ENCODE measurements at places on chromosomes 4 and X.

DNA sequence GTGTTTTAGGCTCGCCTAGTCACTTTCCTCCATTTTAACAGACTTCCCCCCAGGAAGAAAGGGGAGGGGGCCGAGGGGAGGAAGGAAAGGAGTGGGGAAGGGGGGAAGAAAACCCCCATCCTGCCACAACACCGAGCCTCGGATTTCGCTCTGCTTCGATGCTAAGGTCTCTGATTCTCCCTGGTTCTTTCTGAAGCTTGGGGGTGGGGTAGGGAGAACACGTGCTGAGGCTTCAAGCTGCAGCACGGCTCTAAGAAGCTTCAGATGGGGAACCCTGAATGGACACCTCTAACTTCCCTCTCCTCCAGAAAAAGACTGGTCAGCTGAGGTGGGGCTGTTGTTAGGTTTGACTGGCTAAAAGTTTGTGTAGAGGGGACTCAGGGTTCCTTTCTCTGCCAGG is 61.8 kb downstream of the RHOH start:
- no peak for DNase-seq

DNA sequence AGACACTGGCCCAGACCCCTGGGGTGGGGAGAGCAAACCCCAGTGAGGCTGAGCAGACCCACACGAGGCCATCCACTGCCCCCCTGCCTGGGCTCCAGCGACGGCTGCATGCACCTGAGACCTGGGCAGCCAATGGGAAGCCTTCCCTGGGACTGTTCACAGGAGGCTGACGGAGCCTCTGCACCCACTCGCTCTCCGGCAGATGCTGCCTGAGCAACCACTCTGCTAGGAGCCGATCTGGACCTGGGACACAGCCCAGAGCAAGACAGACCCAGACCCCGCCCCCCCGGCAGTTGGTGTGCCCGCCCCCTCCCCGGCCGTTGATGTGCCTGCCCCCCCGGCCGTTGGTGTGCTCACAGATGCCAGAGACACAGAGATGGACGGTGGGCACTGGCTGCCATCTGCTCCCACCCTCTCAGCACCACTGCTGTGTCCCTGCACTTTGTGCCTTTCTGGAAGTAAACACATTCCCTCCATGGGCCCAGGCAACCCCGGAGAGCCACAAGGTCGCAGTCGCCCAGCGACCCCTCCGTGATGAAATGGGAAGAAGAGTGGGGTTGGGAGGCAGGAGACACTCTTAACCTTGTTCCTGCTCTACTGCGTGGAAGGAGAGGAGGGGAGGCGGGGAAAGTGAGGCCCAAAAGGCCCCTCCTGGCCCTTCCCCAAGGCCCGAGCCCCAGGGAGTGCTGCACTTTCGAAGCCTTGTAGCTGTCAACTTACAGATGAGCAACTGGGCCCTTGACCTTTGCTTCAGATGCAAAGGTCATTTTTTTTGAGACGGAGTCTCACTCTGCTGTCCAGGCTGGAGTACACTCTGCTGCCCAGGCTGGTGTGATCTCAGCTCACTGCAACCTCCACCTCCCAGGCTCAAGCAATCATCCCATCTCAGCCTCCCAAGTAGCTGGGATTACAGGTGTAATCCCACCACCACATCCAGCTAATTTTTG is 62.0 kb downstream of the ZFYVE28 start:
- no peak for DNase-seq

DNA sequence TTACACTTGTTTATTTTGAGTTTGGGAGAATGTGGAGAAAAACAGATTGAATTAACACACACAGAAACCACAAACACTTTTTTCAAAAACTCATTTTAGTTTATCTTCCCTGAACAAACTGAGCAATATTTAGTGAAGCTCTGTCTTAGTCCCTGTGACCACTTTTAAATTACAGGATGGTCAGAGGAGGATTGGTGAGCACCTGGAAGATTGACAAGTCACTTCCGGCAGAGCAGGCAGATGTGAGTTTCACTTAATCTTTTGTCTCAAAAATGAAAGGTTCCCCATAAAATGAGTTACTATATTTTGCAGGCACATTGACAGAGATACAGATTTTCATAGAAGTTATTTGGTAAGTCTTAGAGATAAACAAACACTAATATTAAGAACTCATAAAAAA is 970.1 kb downstream of the ADGRL3 start:
- DNase-seq = no peak

DNA sequence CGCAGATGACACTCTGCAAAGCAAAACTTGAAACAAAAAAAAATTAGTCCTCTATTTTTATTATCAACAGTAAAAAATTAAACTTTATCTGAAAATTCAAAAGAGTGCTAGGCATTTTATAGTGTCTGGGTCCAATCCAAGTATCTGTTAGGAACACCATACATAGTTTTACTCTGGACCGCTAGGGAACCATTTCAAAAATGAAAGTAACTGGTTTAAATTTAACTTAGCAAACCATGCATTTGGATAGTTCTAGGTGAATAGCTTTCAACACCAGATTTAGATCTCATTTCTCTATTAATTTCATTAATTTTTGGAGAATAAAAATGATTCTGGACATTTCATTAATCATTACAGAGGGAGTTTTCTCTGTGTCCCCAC is 1.2 kb downstream of the KLKB1 start:
- DNase-seq = no peak

GRCh38 chr4:145481164-145481941 is at the start of gene SMAD1:
Gene SMAD1, plus strand, starts transcription at chr4:145481853. Its CDS starts 32,761 bp downstream, at chr4:145514614.
- DNase-seq = peak; percentile 74

DNA sequence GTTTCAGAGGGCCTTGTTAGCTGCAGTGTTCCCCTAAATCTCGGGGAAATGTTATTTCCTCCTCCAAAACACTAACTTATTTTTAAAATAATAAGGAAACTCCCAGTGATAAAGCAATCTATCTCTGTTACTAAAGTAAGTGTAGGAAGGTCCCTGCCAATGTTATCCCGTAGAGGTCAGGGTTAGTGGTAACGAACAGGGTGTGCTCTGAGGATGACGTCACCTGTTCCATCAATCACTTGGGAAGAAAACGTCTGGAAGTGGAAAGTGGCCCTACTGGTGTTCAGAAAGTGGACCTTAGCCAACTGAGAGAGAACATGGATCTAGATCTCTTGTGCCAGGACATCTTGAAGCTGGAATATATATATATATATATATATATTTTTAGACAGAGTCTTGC is 249.5 kb downstream of the BCOR start:
- no peak for DNase-seq

GRCh38 chr4:14583331-14583730 is 418.9 kb upstream of the CPEB2 start:
- no peak for DNase-seq

Data from nucleus accumbens (tissue), 56 donors.